ENCODE measurements at places on chromosomes 3 and 15. TPM values are rescaled to one million over a fixed set of nuclear protein-coding genes. Genes with fewer than 3 reads are reported as not detected.

DNA sequence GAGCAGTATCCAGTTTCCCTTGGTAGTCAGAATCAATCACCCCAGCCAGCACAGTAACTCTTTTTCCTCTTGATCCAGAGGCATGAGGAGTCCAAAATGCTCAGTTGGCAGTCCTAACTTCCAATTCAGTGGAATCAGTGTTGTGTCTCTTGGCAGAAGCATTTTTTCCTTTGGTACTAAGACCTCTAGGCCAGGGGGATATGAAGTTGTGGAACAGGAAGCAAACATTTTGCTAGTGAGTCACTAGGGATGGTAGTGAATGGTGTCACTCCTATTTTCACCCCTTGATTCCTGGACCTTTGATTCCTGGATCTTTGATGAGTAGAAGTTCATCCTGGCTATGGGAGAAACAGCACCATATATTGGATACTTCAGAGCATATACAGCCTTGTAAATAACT lies 70.5 kb upstream of the ALDH1A3 start:
- no peak for DNase-seq

DNA sequence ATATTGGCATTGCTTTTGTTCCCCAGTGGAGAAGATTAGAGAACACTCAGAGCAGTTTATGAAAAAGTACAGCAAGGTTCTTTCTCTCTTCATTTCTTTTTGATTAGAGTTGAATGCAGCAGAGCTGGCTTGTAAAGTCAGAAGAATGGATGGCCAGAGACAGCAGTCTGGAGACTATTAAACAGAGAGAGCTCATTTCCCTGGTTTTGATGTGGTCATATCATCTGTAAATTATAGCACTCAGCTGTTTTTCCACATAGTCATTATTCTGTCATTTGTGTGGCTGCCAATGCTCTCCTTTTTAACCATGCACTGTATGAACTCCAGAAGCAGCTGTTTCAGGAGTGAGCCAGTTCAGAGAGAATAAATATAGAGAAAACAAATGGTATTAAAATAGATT lies 177.4 kb upstream of the CRBN start:
- no peak for DNase-seq

ITGA11 gene
- polyA plus RNA-seq = 34.5 TPM

- DNase-seq = no peak
Observed at GRCh38 chr15:77311618-77312398, 108.1 kb downstream of the PEAK1 start.

GRCh38 chr3:85360742-85361387 lies 402.1 kb downstream of the CADM2 start:
- DNase-seq = no peak

TMEM158 gene
- polyA plus RNA-seq = 0.98 TPM

- no peak for DNase-seq
Observed at GRCh38 chr15:55124616-55125015, 72.1 kb downstream of the RSL24D1 start.

ITIH4 gene
- polyA plus RNA-seq = 2.8 TPM

DNA sequence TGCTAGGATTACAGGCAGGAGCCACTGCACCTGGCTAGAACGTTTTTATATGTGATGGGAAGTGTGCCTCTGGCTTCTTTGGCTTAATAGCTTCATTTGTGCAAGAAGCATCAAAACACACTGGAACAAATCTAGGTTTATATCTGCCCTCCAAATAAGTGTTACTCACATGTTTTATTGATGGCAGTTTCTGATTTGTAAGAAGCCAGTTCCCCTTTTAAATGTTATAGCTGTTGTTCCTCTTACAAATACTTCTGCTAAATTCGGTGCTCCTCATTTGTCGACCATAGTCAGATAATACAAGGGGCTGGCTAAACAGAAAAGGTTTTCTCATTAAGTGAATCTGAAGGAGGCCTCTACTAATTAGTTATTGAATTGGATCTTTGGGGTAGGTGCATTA lies 307.1 kb upstream of the SEMA6D start:
- DNase-seq = no peak

DNA sequence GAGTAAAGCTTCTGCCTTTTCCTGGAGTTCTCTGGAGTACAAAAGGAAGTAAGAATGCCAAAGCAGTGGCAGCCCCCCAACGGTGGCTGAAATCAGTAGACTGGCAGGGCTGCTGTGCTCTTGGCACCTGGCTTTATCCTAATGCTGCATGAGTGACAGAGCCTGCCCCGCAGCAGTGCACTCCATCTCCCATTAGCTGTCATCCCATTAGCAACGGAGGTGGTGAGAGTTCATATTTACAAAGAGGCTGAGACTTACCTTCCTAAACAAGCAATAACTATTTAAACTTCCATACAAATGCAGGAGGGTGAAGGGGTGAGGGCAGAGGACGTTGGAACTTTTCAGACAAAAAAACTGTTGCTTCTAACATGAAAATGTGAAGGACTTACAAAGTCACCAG lies 51.9 kb downstream of the SERPINI1 start:
- no peak for DNase-seq

DNA sequence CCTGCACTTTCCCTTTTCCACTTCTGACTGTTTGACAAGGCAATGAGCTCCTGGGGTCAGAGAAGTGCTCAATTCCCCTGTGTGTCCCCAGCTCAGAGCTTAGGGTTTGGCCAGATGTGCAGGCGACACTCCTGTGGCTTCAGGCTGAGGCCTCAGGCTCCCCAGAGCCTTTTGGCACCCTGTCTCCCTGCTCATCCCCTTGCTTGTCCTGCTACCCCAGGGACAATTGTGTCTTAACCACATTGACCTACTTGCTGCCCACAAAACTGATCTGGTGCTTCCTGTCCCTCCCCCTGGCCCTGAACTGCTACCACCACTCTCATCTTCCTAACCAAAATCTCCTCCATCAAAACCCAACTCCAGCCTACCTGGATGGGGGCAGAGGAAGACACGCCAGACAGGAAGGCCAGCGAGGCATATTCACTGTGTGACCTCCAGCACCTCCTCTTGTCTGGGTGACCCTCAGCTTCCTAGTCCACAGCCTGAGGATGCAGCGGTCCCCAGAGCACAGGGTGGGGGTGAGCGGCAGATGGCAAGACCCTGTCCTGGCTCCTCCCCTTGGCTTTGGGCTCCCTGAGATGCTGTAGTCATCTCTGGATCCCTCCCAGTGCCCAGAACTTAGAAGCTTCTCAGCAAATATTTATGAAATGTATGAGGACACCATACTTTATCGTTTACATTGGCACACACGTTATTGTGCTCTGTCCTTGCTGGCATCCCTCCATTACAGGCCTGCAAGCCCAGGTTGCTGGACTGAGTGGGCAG lies 98.9 kb upstream of the SLC6A6 start:
- no peak for DNase-seq

DNA sequence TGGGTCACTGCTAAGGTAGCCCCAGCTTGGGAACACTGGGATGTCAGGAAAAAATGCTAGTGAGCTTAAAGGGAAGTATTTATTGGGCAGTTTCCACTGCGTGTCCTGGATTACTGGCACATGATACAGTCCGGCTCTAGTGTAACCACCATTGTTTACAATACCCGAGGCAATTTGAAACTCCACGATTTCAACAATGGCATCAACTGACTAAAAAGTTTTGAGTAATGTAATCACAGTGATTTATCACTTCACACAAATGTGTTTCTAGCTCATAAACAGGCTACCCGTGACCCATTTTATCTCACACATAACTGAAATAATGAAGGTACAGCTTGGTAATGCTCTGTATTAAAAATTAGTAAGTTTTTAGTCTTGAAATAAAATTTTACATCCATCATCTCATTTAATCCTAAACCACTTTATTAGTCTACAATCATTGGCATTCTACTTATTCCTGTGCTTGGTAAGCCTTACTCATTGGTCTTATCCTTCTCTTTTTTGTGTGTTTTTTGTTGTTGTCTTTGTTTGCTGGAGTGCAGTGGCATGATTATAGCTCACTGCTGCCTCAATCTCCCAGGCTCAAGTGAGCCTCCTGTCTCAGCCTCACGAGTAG lies 7.6 kb downstream of the ZMAT3 start:
- DNase-seq = no peak

GRCh38 chr3:153976891-153977554 lies 144.2 kb upstream of the ARHGEF26 start:
- peak; percentile 8 for DNase-seq

P2RY13 gene
- 0.31 TPM for polyA plus RNA-seq

GRCh38 chr3:9231471-9231870 lies 18.0 kb downstream of the SRGAP3 start:
- no peak for DNase-seq

DNA sequence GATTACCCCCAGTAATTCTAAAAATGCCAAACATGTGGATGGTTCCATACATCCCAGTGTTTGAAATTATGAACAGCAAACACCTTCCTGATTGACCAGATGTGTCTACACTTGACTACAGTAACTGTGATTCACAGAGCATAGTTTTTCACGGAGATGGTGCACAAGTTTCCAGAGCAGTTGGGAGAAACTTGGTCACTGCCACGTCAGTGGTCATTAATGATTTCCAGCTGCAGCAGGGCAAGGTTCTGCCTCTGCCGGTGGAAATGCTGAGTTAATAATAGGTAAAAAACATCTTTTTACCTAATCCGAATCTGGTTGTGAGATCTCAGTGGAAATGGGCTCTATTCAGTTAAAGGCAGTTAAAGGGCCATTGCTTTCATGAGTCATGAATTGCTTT lies 154.1 kb upstream of the FEZF2 start:
- no peak for DNase-seq

MASP1 gene
- 19.5 TPM for polyA plus RNA-seq

DNA sequence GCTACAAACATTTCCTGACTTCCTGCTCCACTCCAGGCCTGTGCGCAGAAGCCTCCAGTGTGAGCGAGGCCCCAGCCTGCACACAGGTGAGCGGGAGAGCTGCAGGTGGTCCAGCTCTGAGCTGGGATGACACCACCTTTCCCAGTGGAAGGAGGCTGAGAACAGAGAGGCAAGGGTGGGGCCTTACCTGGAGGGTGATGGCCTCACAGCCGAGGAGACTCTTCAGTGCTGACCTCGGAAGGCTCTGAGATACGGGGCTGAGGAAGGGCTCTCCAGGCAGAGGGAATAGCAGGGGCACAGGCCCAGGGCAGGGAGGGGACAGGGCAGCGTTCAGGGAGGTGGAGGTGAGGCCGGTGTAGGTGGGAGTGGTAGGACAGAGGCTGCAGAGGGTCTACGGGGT lies 70.8 kb downstream of the EFCAB12 start:
- no peak for DNase-seq

PPP2R3A gene
- polyA plus RNA-seq = 4.6 TPM

OR5K2 gene
- polyA plus RNA-seq = not detected

MOBP gene
- 0.68 TPM for polyA plus RNA-seq

DNA sequence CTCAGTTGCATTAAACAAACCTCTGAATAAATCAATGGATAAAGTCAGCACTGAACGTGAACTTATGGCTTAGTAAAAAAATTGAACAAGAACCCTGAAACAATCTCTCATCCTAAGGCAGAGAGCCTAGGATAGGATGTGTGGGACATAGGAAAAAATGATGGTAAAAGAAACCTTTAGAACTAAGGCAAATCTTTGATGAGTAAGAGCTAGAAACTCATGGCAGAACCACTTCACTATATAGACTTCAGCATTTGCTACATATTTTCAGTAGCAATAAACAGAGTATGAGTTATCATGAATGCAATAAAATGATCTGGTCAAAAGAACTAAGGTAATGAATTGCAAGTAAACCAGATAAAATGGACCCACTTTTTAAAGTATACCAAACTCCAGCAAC lies 725.8 kb upstream of the DPPA4 start:
- no peak for DNase-seq

SMCO1 gene
- not detected for polyA plus RNA-seq

CSPG4 gene
- 3.3 TPM for polyA plus RNA-seq

All from ovary (tissue), 10 donors.